NCI-H446 treated with DMSO at 0.1 percent for 48 hours (cell line): ENCODE measurements at places on chromosomes 4 and X.

- DNase-seq = no peak
These were observed 13.4 kb downstream of the ZAR1 start for GRCh38 chr4:48503233-48504025.

GRCh38 chrX:37872303-37872655 is 24.9 kb upstream of the DYNLT3 start:
- no peak for DNase-seq

DNA sequence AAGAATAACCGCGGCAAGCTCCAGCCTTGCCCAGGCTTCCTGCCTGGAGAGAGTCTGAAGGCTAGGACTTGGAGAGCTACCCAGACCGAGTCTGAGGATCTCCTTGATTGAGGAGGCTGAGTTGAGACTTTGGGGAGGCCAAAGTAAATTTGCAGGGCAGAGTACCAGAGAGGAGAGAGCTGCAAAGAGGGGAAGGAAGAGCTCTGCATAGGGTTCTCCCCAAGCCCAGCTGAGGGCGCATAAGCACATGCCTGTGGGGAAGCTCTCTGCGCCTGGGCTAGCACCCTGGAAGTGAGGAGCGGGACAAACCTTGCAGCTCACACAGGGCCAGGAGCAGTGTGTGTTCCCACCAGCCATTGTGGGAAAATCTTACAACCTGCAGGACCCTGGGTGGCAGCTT is 56.1 kb downstream of the FAM193A start:
- DNase-seq = no peak

GRCh38 chrX:19544693-19545305 is 29.5 kb upstream of the MAP3K15 start:
- DNase-seq = peak; percentile 41

DNA sequence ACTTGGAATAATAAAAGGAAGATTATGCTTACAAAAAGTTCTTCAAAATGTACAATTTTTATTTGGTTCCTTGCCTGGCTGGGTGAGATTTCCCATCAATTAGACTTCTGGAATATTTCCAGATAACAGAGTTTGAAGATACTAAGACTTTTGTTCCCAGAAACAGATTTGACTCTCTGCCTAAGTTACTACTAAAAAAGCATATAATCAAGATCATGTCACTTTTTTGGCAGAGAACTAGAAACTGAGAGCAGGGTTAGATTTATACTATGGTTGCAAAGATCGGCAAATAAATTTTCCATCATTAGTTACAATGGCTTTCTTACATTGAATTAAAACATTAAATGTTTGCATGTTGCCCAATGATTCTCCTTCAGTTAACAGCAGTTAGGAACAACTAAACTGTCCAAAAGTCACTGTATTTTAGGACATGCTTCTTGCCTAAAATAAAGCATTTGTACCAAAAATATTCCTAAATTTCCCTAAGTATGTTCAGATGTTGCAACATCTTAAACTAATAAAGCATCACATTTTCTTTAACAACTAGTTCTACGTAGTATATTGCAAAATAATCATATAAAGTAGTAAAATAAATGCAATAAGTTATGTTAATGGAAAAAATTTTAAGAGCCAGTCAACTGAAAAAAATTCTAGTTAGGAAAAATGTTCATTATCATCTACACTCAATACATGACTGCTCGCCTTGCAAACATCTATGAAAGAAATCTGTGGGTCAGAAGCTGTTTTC is 73.0 kb downstream of the SEC24D start:
- DNase-seq = peak; percentile 51

- no peak for DNase-seq
These were observed 48.1 kb downstream of the GPRIN3 start for GRCh38 chr4:89259301-89260028.

DNA sequence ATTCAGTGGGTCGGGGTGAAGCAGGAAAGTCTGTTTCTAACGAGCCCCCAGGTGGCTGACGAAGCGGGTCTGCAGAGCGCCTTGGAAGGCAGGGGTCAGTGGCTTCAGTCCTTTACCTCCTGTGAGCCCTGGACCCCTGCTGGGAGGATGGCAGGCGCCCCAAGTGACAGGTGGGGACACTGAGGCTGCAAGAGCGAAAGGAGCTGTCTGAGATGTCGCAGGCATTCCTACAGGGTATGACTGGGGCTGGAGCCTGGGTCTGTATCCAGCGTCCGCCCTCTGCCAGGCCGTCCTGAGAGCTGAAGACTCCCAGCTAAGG is 103.1 kb downstream of the PSAPL1 start:
- no peak for DNase-seq

- DNase-seq = no peak
These were observed 105.8 kb upstream of the C1QTNF7 start for GRCh38 chr4:15322006-15322405.

GRCh38 chrX:107551546-107551945 is 76.8 kb upstream of the PRPS1 start:
- peak; percentile 89 for DNase-seq

DNA sequence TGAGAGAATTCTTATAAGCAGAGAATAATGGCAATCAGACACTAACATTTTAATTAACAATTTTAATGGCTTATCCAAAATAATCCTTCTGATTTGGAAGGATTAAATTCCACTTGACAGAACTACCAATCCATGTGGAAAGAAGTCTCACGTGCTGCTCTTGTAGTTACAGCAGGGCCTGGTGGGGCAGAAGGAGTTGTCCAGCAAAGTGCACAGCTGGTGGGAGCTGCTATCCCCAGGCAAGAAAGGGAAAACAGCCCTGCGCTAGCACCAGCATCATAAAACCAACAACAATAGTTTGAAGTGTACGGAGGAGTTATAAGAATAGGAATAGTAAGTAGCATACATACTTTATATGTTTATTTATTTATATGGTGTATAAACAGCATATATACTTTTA is 127.4 kb upstream of the TRIM2 start:
- DNase-seq = no peak

GRCh38 chr4:3218824-3219760 is 29.9 kb upstream of the MSANTD1 start:
- no peak for DNase-seq

DNA sequence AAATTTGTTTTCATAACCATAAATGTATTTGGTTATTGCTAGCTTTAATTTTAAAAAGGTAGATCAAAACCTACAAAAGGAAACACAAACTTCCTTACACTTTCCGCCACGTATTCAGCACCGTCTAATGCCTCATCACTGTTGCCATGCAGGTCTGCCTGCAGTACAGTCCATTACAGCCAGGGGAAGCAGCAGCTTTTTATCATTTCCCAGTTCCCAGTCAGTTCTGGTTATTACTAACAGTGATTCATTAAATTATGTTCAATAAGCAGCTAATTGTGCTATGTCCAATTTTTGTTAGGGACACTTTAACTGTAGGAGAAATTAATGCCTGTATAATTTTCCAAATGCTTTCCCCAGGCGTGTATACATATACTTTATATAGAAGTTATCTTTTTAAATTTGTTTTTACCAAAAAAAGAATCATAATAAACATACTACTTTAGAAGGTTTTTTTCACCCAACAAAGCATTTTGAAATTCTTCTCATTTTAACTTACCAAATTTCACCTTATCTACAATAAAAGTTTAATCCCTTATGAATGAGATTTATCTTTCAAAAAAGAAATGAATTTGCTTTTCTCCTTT is 93.3 kb downstream of the ANXA3 start:
- peak; percentile 30 for DNase-seq

GRCh38 chr4:15148199-15148598 is 145.9 kb downstream of the CPEB2 start:
- DNase-seq = no peak

- no peak for DNase-seq
These were observed 92.4 kb downstream of the CC2D2A start for GRCh38 chr4:15562114-15562513.

DNA sequence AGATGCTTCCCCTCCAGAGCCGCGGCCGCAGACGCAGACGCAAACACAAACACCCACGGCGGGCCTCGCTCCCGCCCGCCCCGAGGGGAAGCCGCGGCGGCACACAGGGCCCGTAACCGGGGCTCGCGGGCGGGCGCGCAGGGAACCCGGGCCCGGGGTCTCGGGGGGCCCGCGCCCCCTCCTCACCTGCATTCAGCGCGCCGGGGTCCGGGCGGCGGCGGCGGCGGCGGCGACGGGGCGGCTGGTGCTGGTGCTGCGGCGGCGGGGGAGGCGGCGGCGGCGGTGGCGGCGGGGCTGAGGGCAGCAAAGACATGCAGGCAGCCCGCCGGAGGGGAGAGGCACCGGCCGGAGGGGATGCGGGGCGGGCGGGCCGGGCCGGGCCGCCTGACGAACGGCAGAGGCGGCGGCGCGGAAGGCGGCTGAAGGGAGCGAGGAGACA is 255 bp upstream of the CNOT6L start:
- no peak for DNase-seq

DNA sequence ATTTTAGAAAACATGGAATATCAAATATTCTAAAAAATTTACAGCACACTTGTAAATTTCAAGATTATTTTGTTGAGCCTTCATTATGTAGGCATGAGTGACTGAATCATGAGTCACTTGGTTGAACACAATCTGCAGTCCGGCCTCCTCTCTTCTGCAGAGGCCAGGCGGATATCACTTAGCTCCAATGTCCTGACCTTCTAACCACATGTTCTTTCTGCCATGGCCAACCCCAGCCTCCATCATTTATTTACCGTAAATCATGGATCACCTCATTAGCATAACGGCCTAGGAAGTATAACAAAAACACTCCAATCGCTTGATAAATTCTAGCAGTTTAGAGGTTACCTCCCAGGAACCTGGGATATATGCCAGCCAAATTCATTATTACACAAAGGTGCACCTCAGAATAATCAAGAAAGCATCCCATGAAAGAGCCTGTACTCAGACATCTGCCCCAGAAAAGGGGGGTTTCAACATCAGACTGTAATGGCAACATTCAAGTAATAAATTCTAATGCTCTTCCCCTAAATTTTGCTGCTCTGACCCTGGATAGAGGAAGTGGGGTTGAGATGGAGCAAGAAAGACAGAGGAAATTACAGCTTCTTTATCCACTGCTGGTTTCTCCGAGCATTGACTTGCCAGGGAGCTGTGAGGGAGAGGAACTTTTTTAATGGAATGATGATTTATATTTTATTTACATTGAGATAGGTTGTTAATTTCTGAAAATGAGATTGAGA is 2153.6 kb upstream of the AGA start:
- no peak for DNase-seq

DNA sequence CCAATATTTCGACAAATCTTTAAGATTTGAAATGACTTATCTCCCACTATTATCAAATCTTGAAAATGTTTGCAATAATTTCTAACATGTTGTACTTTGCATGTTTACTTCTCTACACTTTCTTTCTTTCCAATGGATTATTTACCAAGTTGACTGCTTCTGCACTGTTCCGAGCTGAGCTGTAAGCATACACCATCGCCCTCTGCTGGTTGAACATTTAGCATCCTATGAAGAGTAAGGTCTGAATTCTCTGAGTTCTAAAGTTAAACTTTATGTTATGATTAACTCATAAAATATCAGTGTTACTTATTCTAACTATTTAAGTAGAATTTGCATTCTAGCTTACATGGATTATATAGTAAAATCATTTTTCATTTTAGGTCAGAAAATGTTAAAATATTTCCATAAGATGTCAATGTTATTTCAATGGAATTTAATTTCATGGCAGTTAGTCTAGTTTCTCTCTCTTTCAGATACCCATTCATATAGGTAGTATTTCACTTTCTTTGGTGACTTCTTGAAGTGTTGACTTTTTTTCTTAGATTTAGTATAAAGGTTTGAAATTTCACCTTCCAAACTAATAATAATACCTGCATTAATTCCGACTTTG is 137.4 kb downstream of the DKK2 start:
- no peak for DNase-seq

- no peak for DNase-seq
These were observed 22.5 kb downstream of the PNMA6E start for GRCh38 chrX:153378607-153379006.

DNA sequence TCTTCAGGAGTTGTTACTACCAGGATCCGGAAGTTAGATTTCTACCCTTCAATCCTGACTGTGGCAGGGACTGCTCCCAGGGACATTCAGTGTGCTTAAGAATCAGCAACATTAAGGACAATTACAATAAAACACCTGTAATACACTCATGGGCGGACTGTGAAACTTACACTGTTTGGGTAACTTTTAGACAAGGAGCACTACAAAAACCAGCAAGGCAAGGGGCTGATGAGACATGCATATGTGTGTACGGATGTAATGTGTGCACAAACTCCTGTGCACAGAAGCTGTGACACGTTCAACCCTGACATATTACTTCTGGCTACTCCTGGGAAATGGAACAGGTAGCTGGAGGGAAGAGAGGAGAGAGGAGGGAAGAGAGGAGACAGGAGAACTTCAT is 75.8 kb downstream of the FAT1 start:
- DNase-seq = no peak

- DNase-seq = no peak
These were observed 38.1 kb downstream of the FGFRL1 start for GRCh38 chr4:1049591-1049905.

DNA sequence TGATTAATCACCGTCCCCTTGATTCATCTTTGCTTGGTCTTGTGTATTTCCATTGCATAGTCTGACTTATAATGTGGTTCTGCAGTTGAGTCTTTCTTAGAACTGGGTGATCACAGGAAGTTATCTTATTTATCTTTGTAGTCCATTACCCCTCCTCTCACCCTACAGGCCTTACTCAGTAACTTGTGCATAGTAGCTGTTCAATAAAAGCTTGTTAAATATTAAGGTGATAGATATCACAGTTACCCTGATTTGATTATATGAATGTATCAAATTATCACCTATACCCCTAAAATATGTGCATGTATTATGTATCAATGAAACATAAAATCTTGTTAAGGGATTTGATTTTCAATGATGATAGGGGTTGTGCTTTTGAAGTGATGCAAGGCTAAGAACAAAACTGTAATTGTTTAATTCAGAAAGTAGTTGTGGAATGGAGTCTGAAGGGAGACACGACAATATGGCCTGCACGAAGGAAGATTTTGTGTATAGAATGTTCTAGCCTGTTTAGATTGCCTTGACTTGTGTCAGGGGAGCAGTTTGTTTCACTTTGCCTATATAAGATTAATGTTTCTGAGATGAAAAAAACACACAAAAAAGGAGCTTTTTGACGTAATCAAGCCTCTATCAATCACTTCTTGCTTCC is 132.4 kb upstream of the LIMCH1 start:
- DNase-seq = no peak

DNA sequence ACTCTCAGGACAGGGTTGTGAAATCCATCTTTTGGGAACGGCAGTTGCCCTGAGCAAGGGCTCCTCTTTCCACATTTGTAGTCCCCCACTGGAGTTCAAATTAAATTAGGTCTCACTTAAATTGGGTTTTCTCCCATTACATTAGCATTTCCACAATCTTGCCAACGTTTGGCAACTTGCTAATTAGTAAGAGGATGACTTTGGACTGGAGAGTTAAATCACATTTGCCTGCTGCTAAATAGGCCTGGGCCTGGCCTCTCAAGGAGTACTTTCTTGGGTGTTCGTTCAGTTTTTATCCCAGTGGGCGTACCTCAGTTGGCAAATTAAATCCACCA is 33.8 kb downstream of the TNIP3 start:
- no peak for DNase-seq

- no peak for DNase-seq
These were observed 701.8 kb downstream of the PCDH7 start for GRCh38 chr4:31422006-31422405.

DNA sequence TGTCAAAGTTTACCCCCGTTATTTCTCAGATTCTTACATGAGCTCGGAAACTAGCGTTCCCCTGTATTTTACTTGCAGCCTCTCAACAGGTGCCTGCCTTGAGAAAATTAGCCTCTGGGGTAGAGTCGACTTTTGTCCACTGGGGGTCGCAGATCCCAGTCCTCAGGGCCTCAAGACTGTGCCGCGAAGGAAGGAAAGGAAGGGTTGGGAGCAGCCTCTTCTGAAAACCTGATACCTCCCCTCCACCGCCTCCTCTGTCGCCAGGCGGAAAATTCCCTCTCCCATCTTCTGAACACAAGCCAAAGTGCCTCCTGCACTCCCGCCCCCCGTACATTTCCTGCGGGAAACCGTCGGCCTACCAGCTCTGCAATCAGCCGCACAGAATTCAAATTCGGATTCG is 44.4 kb upstream of the TMSB15B start:
- DNase-seq = peak; percentile 29
